ENCODE measurements at places on chromosomes 1 and 21.

GRCh38 chr1:205450448-205450847 lies 5.4 kb downstream of the BLACAT1 start:
- no peak for DNase-seq

GRCh38 chr1:83606416-83606955 lies 392.4 kb downstream of the TTLL7 start:
- no peak for DNase-seq

GRCh38 chr1:97691325-97691724 lies 229.5 kb downstream of the DPYD start:
- DNase-seq, result no peak

GRCh38 chr1:241424480-241424971 lies 67.5 kb upstream of the RGS7 start:
- no peak for DNase-seq

DNA sequence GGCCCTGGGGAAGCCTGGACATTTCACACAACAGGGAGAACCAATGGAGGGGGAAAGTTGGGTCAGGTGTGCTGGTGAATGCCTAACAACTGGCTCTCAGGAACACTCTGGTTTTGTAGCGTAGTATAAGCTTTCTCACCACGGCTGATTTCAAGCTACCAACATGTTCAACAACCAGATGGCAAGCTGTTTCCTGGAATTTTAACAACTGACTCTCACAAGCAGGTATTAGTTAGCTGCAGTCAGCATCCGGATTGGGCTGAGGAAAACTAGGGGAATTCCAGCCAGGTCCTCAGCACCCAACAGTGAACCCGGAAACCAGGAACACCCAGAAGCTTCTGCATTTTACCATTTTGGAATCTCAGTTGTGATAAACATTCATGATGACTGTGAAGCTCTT lies 162.3 kb upstream of the CAMK1G start:
- no peak for DNase-seq

GRCh38 chr1:3670823-3671265 lies 18.5 kb downstream of the TP73 start:
- DNase-seq, result no peak
